Fibroblast of lung (primary cell): ENCODE measurements at places on chromosomes 11 and 22. TPM values are rescaled to one million over a fixed set of nuclear protein-coding genes. Genes with fewer than 3 reads are reported as not detected.

DNA sequence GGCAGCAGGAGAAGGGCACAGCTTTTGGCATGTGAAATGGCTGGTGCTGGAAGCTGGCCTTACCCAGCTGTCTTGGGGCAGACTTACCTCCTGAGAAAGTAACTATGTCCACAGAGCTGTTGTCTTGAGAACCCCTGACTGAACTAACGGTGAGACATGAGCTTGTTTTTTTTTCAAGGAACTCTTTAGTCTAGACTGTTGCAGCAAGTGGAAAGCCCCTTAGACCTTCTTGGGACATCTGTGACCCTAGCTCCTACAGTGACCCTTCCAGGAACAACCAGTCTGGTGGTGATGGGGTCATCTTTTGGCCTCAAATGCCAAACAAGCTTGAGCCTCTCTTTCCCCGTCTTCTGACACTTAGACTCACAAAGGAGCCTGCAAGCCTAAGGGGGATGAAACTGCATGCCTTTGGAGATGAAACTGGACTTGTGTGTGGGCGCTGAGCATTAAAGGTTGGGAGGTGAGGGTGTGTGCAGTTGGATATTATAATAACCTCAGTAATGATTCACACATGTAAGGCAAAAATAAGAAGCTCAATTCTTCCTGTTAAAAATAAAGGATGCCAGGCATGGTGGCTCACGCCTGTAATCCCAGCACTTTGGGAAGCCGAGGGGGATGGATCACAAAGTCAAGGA is 35.4 kb downstream of the SDHD start:
- H3K27me3 ChIP-seq, result no peaks in the 10 kb centered on the region
- H3K4me3 ChIP-seq, result no peak overlapping the region
- H3K4me1 ChIP-seq, result no peaks in the 10 kb centered on the region
- DNase-seq, result peak; percentile 19

GRCh38 chr22:19109198-19110063 is 12.8 kb downstream of the DGCR2 start:
- no peaks in the 10 kb centered on the region for H3K27me3 ChIP-seq
- DNase-seq, result peak; percentile 48
- H3K36me3 ChIP-seq, result no peaks in the 10 kb centered on the region
- H3K4me3 ChIP-seq, result no peak overlapping the region
- H3K4me1 ChIP-seq, result peaks cover 2% of the 10 kb centered on the region

DNA sequence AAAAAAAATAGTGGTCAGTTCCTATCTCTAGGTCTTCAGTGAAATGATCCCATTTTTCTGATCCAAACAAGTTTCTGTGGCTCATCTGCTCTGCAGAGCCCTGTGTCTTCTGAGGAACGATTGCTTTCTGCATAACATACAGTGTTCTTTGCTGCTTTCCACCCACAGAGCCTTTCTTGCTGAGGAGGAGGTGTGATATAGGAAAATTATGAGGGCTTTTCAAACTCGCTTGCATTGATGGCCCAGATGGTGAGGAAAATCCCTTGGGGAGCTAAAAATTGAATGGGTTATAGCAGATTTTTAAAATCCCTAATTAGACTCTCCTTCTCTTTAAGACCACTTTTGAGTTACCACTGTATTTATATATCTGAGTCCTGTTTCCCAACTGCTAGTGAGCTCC is 31.3 kb downstream of the JAM3 start:
- no peak overlapping the region for H3K27ac ChIP-seq
- no peaks in the 10 kb centered on the region for H3K27me3 ChIP-seq
- H3K36me3 ChIP-seq, result no peaks in the 10 kb centered on the region
- DNase-seq, result no peak

GRCh38 chr11:107078375-107078774 is 60.1 kb upstream of the GUCY1A2 start:
- no peak overlapping the region for H3K27ac ChIP-seq
- no peak for DNase-seq
- H3K4me3 ChIP-seq, result no peak overlapping the region

The UNC93B1 gene
- 20.0 and 20.5 TPM in 2 replicates for total RNA-seq

DNA sequence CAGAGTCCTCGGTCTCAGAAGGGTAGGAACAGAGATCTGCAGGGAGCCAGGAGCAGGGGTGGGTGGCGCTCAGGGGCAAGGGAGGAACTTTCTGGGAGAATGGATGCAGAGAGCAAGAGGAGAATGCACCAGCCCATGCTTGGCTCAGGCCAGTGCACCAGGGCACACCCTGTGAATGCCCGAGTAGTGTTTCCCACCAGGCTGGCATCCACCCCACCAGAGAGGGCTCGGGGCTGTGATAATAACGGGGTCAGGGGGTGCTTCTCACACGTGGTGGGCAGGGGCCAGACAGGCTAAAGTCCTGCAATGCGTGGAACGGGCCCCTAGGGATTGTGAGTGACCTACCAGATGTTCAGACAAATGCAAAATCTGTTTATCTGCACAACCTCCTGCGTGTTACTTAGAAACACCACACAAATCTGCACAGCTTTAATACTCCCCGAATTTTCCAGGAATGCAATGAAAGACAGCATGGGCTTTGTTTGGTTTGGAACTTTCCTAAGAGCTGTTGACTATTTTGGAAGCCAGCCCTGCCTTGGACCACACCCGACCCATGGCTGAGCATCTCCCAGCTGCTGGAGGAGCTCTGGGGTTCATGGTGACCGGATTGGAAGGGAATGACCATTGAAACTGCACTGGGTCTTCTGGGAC is 368.3 kb downstream of the SHANK2 start:
- no peaks in the 10 kb centered on the region for H3K4me1 ChIP-seq
- H3K36me3 ChIP-seq, result no peaks in the 10 kb centered on the region
- no peak for DNase-seq
- H3K4me3 ChIP-seq, result no peak overlapping the region
- H3K27ac ChIP-seq, result no peak overlapping the region

DNA sequence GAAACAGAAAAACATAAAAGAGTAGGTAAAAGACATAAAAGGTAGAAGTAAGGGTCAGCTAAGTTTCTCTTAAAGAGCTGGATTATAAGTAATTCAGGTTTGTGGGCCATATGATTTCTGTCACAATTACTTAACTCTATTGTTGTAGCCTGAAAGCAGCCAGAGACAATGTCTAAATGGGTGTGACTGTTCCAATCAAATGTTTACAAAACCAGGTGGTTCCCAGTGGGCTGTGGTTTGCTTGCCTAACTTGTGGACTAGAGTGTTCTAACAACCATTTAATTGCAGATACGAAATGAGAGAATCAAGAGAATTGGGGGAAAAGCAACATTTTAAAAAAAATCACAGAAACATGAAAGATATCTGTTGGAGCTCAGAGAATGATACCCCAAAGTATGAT is 22.6 kb downstream of the OR6M1 start:
- DNase-seq, result no peak
- H3K27me3 ChIP-seq, result no peaks in the 10 kb centered on the region
- H3K4me1 ChIP-seq, result no peaks in the 10 kb centered on the region

DNA sequence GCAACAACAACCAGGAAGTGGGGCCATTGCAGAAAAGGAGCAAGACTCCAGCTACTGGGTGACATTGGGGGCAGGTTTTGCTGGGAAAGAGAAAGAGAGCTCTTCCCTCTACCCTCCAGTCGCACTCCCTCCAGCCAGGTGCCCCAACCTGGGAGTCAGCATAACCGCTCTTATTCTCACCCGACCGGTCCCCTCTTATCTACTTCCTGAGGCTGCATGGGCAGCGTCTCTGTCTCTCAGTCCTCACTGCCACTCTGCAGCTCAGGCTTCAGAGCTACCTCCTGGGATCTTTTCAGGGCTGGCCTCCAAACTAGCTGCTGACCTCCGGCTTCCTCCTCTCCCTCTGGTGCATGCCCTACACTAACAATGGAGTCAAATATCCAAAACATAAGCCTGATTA is 5.1 kb downstream of the ZNF70 start:
- peaks cover 3% of the 10 kb centered on the region for H3K36me3 ChIP-seq
- no peaks in the 10 kb centered on the region for H3K27me3 ChIP-seq
- H3K27ac ChIP-seq, result no peak overlapping the region
- no peaks in the 10 kb centered on the region for H3K4me1 ChIP-seq
- H3K4me3 ChIP-seq, result no peak overlapping the region

GRCh38 chr11:118885319-118885718 is 1.6 kb downstream of the CXCR5 start:
- H3K27me3 ChIP-seq, result no peaks in the 10 kb centered on the region
- H3K27ac ChIP-seq, result no peak overlapping the region
- H3K4me1 ChIP-seq, result peaks cover 9% of the 10 kb centered on the region
- H3K4me3 ChIP-seq, result no peak overlapping the region
